ENCODE measurements at places on chromosomes 7 and 10. TPM values are rescaled to one million over a fixed set of nuclear protein-coding genes. Genes with fewer than 3 reads are reported as not detected.

SCART1 gene
- 0.50 TPM for total RNA-seq

- no peak overlapping the region for H3K27ac ChIP-seq
- peaks cover 2% of the 10 kb centered on the region for H3K4me1 ChIP-seq
- no peak overlapping the region for H3K4me3 ChIP-seq
Observed at GRCh38 chr7:47622946-47623640, 41.2 kb upstream of the TNS3 start.

GRCh38 chr7:311796-312195 is 21.8 kb downstream of the FOXL3 start:
- no peak for DNase-seq
- no peak overlapping the region for H3K27ac ChIP-seq
- no peaks in the 10 kb centered on the region for H3K27me3 ChIP-seq
- H3K4me3 ChIP-seq = no peak overlapping the region

PSD gene
- total RNA-seq = 3.4 TPM

ANKRD30A gene
- not detected for total RNA-seq

CCL24 gene
- not detected for total RNA-seq

GRCh38 chr10:120732643-120733313 is 118.4 kb upstream of the WDR11 start:
- no peak for DNase-seq
- no peaks in the 10 kb centered on the region for H3K27me3 ChIP-seq

GRCh38 chr10:29681676-29682448 is 47.1 kb upstream of the SVIL start:
- peaks cover 51% of the 10 kb centered on the region for H3K36me3 ChIP-seq
- no peaks in the 10 kb centered on the region for H3K4me1 ChIP-seq
- no peak for DNase-seq
- no peaks in the 10 kb centered on the region for H3K27me3 ChIP-seq

GRCh38 chr7:46034056-46034768 is 113.1 kb upstream of the IGFBP3 start:
- no peaks in the 10 kb centered on the region for H3K4me1 ChIP-seq
- H3K36me3 ChIP-seq = peaks cover 15% of the 10 kb centered on the region

DNA sequence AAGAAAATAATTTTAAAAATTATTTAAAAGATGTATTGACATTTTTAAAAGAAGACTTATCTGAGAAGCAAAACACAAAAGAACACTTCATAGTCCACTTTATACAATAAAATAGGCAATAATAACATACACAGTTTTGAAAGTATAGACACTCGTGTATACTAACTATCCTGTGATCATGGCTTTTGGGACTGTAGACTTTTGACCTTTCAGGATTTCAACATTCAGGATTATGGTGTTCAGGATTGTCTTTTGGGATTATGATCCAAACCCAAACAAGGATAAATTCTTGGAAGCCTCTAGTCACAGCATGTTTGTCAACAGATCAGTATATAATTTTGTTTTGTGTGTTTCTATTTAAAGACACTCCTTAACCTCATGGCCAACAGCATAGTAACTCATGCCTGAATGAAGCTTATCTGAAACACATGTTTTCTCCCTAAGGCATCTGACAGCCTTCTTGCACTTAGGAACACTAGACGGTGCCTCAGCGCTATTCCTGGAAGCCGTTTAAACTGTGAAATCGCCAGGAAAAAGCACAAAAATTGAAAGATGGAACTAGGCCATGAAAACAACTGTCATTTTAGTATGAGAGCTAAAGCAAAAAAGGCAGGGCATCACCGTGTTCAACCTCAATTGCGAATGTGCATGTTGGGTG is 29.9 kb downstream of the GSAP start:
- no peak overlapping the region for H3K27ac ChIP-seq
- no peak overlapping the region for H3K4me3 ChIP-seq
- no peaks in the 10 kb centered on the region for H3K36me3 ChIP-seq
- DNase-seq = no peak

GRCh38 chr10:71289421-71290130 is 29.5 kb upstream of the SLC29A3 start:
- no peak overlapping the region for H3K27ac ChIP-seq
- no peak overlapping the region for H3K4me3 ChIP-seq
- H3K36me3 ChIP-seq = peaks cover 72% of the 10 kb centered on the region
- DNase-seq = no peak

CFAP46 gene
- 3.1 TPM for total RNA-seq

CFTR gene
- 1.1 TPM for total RNA-seq

C10orf67 gene
- not detected for total RNA-seq

PTPRZ1 gene
- 74.2 TPM for total RNA-seq

CNOT4 gene
- 27.4 TPM for total RNA-seq

- H3K4me3 ChIP-seq = no peak overlapping the region
- no peaks in the 10 kb centered on the region for H3K27me3 ChIP-seq
- H3K27ac ChIP-seq = no peak overlapping the region
- no peaks in the 10 kb centered on the region for H3K4me1 ChIP-seq
Observed at GRCh38 chr10:74061104-74061503, 63.2 kb downstream of the VCL start.

DNA sequence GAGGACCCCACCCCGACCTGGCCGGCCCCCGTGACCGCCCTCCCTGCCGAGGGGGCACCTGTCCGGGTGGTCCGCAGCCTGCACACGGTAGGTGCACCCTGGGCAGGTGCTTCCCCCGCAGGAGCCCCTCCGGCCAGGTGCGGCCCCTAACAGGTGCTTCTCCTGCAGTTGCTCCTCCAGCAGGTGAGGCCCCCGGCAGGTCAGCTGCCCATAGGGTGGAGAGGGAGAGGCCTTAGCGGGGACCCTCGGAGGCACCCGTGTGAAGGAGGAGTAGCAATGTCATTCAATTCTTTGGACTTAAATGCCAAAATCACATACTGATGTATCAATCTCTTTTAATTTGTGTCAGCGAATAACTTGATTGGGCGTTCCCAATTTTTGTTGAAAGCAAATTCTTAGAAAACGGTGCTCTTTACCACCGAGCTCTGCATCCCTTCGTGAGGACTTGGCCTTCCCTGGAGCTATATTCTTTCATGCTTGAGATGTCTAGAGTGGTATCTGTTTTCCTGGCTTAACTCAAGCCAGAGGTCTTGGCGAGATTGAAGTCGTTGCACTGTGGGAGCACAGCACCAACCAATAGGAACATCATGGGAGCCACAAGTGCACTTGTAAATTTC is 738 bp upstream of the NCAPG2 start:
- no peaks in the 10 kb centered on the region for H3K27me3 ChIP-seq
- no peak overlapping the region for H3K27ac ChIP-seq
- DNase-seq = no peak
- H3K36me3 ChIP-seq = peaks cover 27% of the 10 kb centered on the region

DNA sequence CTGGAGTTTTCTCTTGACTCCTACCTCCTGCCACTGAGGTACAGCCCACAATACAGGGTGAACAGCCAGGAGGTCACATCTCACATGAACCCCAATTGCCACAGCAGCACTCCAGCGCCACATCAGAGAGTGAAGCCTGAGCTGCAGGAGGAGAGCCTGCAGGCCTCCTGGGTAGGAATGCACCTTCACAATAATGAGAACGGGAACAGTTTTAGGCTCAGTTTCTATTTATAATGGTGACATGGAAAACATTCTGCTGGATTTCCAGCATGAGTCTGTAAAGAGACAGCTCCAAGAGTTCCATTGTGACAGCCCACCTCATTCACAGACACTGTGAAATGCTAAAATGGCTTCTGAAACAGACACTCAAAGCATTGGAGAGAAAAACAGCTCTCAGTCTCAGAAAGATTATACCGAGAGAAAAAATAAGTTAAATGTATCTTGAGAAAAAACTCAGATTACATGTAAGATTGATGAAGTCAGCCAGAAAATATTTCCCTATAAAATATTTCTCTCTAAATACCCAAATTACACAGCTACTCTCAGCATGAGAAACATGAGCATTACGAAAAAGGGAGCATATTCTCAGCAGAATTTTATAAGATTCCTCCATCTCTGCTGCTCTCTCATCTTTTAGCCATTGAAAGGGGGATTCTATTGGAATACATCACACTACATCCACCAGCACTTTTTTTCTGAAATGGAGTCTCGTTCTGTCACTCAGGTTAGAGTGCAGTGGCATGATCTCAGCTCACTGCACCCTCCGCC is 11.3 kb downstream of the ZNF680 start:
- H3K36me3 ChIP-seq = peaks cover 55% of the 10 kb centered on the region
- H3K27ac ChIP-seq = no peak overlapping the region
- H3K4me1 ChIP-seq = no peaks in the 10 kb centered on the region
- H3K27me3 ChIP-seq = no peaks in the 10 kb centered on the region
- no peak for DNase-seq

HOXA4 gene
- not detected for total RNA-seq

- no peaks in the 10 kb centered on the region for H3K27me3 ChIP-seq
- no peak overlapping the region for H3K4me3 ChIP-seq
- no peak overlapping the region for H3K27ac ChIP-seq
- no peak for DNase-seq
- peaks cover 7% of the 10 kb centered on the region for H3K36me3 ChIP-seq
Observed at GRCh38 chr10:102661658-102662028, 17.4 kb downstream of the TRIM8 start.

ZFAND2A gene
- total RNA-seq = 11.1 TPM

SCIN gene
- total RNA-seq = 0.44 TPM

DNA sequence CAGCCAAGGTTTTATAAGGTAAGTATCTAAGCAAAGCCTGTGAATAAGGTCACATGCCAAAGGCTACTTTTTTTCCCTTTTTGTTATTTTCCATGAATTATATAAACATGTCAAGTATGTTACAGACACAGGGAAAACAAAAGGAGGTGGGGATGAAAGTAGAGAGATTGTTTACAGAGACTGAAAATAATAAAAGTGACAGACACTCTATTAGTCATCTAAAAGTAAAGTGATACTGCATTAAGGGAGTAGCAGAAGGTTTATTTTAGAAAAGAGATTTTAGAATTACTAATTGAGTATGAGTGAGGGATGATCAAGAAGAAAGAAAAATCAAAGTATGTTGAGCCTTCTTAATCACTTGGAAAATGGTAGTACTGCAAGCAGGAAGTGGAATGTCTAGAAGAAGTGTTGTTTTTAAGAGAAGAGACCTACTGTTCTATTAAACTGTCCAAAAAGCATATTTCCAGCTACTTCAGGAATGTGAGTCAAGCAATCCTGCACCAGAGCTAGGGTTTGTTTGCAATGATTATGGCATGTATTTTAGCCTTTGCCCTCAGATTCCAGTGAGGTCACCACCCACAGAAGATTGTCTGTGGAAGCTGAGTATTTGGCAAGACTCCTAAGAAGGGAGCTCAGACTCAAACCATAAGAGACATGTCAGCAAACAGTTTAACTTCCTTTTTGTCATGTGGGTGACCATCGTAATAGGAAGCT is 177.9 kb upstream of the PLXDC2 start:
- no peaks in the 10 kb centered on the region for H3K27me3 ChIP-seq
- no peak overlapping the region for H3K27ac ChIP-seq
- H3K36me3 ChIP-seq = no peaks in the 10 kb centered on the region
- no peaks in the 10 kb centered on the region for H3K4me1 ChIP-seq

AASS gene
- total RNA-seq = 398 TPM

GRCh38 chr7:123844712-123845219 is at the start of gene HYAL4:
Gene HYAL4, plus strand, starts transcription at chr7:123845169. Its CDS starts 23,105 bp downstream, at chr7:123868274.
- H3K27ac ChIP-seq = no peak within 1 kb of the TSS
- no peak for DNase-seq
- H3K27me3 ChIP-seq = no peaks in the 10 kb centered on the region
- no peaks in the 10 kb centered on the region for H3K4me1 ChIP-seq
- H3K4me3 ChIP-seq = no peak within 1 kb of the TSS

DNA sequence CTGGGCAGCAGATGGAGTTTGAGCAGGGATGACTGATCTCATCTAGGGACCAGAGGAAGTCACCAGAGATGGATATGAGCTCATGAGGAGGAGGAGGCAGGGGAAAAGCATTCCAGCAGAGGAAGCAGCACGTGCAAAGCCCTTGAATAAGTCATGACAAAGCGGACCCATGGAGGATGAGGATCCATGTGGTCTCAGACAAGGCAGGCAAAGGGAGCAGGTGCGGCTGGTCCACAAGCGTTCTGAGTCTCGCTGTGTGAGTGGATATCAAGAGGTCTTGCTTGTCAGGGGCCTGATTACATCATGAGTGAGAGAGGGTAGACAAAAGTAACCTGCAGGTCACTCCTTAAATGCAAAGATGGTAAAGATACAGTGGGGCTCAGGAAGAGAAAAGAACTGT is 307.6 kb downstream of the GRID1 start:
- no peak for DNase-seq
- H3K27me3 ChIP-seq = no peaks in the 10 kb centered on the region
- H3K4me1 ChIP-seq = no peaks in the 10 kb centered on the region
- no peaks in the 10 kb centered on the region for H3K36me3 ChIP-seq

GATA3 gene
- total RNA-seq = 0.31 TPM

DNA sequence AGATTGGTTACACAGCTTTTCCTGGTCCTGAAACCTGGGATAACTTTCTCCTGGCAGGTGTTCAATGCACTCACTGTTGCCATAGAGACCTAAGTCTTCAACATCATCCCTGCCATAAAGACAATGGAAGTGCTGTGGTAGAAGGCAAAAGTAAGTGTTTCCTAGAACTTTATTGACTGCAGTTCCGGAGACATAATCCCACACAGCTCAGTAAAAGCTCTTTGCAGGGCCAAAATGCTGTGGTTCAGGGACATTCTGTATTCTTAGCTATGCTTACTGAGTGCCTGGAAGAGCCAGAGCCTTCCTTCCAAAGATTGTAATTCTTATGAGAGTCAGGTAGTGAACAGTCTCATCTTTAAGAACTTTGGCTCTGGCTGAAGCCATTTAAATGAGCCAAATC is 5.3 kb downstream of the WIPF3 start:
- no peaks in the 10 kb centered on the region for H3K4me1 ChIP-seq
- H3K4me3 ChIP-seq = no peak overlapping the region
- no peak for DNase-seq
- no peak overlapping the region for H3K27ac ChIP-seq
- no peaks in the 10 kb centered on the region for H3K27me3 ChIP-seq

DNA sequence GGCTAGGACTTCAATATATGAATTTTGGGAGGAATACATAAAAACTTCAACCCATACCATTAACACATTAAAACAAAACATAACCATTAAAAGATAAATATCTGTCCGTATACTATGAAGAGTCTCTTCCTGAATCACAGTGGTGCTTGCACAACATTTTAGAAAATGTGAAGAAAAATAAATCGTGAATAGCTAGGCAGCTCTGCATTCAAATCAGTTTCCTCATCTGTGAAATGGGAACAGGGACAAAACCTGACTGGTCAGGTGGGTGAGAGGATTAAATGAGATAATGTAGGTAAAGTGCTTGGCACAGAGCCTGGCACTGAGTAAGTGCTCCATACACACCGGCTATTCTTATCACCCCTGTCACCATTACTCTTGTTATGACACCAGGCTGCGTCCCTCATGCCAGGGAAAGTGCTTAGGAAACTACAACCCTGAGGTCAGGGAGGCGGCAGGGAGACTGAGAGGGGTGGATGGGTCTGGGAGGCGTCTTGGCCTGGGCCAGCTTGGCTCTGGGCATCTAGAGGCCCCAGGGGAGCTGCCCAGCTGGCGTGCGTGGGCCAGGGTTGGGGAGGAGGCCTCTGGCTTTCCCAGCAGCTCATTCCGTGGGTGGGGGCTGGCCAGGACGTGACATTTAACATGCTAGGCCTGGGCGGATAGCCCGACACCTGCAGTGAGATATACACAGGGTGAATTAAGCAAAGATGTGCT is 78.3 kb downstream of the SH3PXD2A start:
- H3K27me3 ChIP-seq = no peaks in the 10 kb centered on the region
- H3K4me3 ChIP-seq = no peak overlapping the region
- H3K27ac ChIP-seq = no peak overlapping the region
- no peak for DNase-seq

- no peaks in the 10 kb centered on the region for H3K4me1 ChIP-seq
- H3K36me3 ChIP-seq = no peaks in the 10 kb centered on the region
- no peak overlapping the region for H3K27ac ChIP-seq
- no peak overlapping the region for H3K4me3 ChIP-seq
Observed at GRCh38 chr10:73407495-73407894, 6.4 kb downstream of the ANXA7 start.

CALY gene
- 2.9 TPM for total RNA-seq
